ENCODE measurements at places on chromosomes 1 and 21.

GRCh38 chr21:16473988-16474387, 744.2 kb downstream of the USP25 start:
- DNase-seq: no peak

DNA sequence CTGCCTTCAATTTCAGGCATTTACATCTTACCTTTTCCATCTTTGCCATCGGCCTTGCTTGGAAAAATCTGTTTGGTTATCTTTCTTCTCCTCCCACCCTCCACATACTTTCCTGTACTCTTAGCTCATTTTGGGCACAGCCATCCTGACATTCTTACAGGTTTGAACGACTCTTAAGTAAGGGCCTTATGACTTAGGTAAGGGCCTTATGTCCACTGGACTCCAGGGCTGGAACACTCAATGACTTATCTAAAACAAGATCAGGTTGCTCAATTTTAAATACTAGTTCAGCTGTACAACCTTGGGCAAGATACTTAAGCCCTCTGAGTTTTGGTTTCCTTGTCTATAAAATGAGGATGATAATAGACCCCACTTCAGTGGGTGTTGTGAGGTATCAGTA, 40.9 kb downstream of the C1orf21 start:
- no peak for DNase-seq

GRCh38 chr1:113615425-113615824, 143.9 kb downstream of the PHTF1 start:
- no peak for DNase-seq

DNA sequence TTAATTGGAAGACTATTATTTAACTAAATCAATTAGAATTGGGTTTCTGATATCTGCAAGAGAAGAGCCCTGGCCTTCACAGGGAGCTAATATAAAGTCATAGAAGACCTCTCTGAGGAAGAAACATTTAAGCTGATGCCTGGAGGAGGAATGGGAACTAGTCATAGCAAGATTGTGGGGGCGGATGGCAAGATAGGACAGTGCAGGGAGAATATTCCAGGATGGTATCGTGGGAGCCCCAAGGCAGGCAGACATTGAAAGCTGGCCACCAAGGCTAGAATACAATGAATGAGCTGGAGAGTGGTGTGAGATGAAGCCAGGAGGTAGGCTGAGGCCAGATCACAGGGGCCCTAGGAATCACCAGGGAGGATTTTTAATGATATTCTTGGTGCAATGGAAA, 20.8 kb upstream of the MYSM1 start:
- peak; percentile 37 for DNase-seq

DNA sequence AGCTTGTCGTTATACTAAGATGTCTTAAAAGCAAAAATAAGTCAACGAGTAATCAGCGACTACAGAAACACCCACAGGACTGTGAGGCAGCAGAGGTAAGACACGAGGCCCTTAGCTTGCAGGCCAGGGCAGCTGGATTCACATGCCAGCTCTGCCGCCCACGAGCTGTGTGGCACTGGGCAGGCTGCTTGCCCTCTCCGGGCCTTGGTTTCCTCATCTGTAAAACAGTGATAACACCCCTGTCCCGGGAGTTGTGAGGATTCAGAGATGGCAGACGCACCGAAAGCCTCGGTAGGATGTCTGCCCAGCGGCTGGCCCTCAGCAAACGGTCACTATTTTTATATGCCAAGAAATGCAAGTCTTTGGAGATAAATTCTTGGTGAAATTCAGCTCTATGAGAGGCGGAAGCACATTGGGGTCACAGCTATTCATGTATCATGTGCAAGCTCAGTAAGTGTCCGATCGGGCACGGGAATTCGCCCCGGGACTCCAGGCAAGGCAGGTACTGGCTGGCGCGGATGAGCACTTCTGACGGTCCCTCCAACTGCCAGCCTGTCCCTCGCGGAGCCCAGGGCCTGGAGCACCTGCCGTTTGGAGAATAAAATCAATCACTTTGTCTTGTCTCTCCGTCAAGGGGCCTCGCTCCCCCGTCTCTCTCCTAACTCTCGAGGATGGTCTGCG, 1.1 kb downstream of the C2CD2 start:
- DNase-seq: no peak

GRCh38 chr1:32028746-32029145, 15.1 kb downstream of the KHDRBS1 start:
- DNase-seq: no peak

GRCh38 chr1:59976194-59977074, 49.9 kb upstream of the CYP2J2 start:
- peak; percentile 82 for DNase-seq

- DNase-seq: no peak
These were observed 7.6 kb upstream of the DENND1B start for GRCh38 chr1:197782722-197783360.

DNA sequence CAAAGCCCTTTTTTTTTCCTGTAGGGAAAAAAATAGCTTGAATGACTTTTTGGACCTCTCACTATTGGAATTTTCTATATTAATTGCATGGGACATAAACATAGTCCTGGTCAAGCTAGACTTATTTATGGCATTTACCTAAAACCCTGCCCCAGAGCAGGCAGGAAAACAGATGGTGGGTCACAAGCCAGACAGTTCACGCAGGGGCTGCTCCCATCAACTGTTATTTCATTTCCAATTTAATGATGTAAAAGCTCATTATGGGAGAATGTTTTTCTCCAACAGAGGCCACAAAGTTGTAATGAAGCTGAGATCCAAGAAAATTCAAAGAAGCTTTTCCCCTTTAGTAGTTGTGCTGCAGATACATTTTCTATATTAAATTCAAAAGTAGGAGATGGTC, 99.2 kb downstream of the SGIP1 start:
- DNase-seq: no peak

DNA sequence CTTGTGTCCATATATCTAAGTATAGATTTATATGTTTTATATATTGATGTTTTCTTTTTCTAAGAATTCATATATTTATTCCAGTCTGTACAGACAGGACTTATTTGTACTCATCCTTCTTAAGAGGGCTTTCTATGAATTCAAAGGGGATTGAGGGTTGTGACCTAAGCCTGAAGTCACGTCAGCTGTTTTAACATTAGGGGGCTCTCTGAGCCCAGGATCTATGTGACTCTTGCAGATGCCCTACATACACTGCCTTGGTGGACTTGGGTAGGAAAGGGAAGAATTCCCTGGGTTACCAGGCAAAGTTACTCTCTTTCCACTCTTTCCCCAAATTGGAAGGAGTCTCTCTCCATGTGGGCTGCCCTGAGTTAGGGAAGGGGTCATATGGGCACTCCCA, 283.8 kb upstream of the DAB1 start:
- DNase-seq: no peak

GRCh38 chr1:46556822-46557221, 5.4 kb upstream of the KNCN start:
- DNase-seq: no peak

GRCh38 chr1:8104278-8105236, 78.4 kb upstream of the ERRFI1 start:
- no peak for DNase-seq

- no peak for DNase-seq
These were observed 57.1 kb upstream of the PLPPR4 start for GRCh38 chr1:99207216-99207615.

DNA sequence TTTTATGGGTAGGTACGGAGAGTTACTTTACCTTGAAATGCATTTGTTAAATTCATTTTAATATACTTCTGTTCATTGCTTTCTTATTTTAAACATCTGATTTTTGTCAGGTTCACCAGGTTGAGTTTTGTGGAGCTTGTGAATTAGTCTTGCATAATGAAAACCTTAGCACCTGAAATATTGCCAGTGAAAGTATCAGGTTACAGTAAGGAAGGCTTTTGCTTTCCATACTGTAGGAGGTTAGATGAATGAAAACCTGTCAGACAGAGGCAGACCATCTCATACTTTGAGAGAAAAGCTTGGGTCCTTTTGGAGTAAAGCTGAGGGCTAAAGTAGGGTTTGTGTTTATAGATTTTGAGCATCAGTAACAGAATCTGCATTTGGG, 34.7 kb downstream of the THRAP3 start:
- no peak for DNase-seq

DNA sequence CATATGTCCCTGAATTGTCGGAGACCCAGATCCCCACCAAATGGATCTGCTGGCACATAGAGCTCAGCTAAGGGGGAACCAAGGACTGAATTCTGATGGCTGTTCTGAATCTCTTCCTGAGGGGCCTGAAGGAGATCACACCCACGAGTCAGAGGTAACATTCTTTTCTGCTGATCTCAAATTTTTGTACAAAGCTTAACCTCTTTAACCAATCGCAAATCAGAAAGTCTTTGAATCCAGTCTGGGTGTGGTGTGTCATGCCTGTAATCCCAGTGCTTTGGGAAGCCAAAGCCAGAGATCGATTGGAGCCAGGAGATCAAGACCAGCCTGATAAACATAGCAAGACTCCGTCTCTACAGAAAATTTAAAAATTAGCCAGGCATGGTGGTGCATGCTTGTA, 62.8 kb upstream of the PRRC2C start:
- DNase-seq: no peak

DNA sequence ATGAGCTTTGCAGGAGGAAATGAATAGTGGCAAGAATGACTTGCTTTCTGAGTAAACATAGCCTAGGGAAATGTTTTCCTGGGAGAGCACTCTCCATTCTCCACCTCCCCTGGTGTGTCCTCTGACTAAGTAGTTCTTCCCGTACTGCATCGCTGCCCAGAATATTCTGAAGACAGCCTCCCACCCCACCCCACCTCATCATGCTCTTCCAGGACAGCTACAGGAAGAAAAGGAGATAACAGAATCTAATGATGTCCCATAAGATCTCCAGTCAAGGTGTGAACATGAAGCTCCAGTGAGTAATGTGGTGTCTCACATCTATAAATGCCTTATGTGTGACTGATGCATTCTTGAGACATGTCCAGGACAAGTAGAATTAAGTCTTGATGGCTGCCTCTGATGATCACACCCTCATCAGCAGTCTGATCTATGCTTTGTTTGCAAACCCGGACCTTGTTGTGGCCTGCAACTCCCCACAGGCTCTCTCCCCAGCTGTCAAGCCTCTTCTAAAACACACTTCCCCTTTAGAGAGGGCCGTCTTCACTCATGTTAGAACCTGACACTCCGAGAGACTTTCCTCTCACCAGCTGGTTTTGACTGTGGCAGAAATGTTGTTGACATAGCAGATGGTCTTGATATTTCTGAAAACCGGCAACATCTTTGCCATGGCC, 183.0 kb downstream of the CYYR1 start:
- DNase-seq: no peak
